ENCODE measurements at places on chromosomes 16 and 17.
A peak's percentile ranks its signal among the peaks of the same experiment; 100 is the strongest.

GRCh38 chr17:81371910-81372760 lies 23.1 kb upstream of the BAHCC1 start:
- no peak overlapping the region for H3K27ac ChIP-seq
- DNase-seq, result peak; percentile 96
- H3K36me3 ChIP-seq, result no peaks in the 10 kb centered on the region
- no peaks in the 10 kb centered on the region for H3K4me1 ChIP-seq
- H3K4me3 ChIP-seq, result no peak overlapping the region

DNA sequence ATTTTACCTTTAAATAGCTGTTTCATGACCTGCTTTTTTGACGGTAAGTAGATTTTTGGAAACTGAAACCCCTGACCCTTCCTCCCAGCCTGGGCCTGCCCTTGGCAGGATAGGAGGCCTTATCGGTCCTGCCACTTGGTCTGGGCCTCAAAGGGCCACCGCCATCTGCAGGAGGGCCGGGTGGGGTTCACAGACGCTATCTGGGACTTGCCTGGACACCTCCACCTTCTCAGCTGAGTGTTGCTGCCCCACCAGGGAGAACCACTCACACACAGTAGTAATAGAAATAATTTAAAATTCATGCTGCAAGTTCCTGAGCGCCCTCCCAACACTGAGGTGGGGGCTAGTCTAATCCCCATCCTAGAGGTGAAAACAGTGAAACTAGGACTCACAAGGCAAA lies 4.6 kb upstream of the NPRL3 start:
- no peaks in the 10 kb centered on the region for H3K4me1 ChIP-seq
- no peaks in the 10 kb centered on the region for H3K27me3 ChIP-seq
- DNase-seq, result no peak

- no peaks in the 10 kb centered on the region for H3K27me3 ChIP-seq
- DNase-seq, result peak; percentile 91
- no peak overlapping the region for H3K4me3 ChIP-seq
- H3K36me3 ChIP-seq, result no peaks in the 10 kb centered on the region
- H3K27ac ChIP-seq, result no peak overlapping the region
- H3K4me1 ChIP-seq, result peaks cover 3% of the 10 kb centered on the region
Measured at GRCh38 chr16:19559242-19559910, 3.9 kb downstream of the VPS35L start.

DNA sequence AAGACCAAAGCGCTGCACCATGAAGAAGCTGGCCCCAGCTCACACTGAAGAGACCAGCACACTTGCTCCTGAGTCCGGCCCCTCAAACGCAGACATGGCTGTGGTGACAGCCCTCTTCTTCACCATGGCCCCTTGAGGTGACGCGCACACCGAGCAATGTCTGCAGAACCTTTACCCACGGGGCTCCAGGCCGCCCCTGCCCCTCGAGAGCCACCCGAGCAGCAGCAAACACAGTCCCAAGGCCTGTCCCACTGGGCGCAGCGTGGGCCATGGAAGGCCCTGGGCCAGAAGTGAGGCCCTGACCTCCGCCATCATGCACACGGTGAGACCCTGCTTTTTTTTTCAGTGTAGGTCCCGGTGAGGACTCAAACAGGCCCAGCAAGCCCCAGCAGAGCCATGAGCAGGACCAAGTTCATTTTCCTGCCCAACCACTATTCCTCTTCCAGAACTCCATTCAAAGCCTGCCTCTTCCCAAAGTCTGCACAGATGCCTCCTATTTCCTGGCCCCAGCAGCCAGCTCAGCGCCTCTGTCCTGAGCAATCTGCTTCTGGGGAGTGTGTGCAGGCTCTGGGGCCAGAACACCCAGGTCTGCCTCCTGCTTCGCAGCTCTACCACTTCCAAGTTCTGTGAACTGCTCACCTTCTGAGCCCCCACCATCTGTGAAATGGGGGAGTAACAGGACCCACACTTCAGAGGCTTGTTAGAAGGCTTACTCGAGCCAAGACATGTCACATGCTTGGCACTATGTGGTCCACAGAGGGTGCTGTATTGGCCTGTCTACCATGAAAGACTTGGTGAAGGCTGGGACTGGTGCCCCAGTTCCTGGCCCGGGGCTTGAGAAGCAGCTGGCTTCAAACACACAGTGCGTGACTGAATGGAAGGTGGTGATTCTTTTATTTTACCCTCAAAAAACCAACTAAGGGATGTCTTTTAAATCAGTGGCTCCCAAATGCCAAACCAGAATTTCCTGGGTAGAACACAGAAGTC lies 35.7 kb upstream of the GSG1L start:
- peaks cover 72% of the 10 kb centered on the region for H3K36me3 ChIP-seq
- no peak overlapping the region for H3K27ac ChIP-seq
- no peak overlapping the region for H3K4me3 ChIP-seq
- H3K4me1 ChIP-seq, result no peaks in the 10 kb centered on the region
- DNase-seq, result peak; percentile 68

- H3K27me3 ChIP-seq, result no peaks in the 10 kb centered on the region
- H3K27ac ChIP-seq, result peak overlapping the region; percentile 56
- DNase-seq, result peak; percentile 87
- H3K4me3 ChIP-seq, result no peak overlapping the region
- H3K36me3 ChIP-seq, result no peaks in the 10 kb centered on the region
Measured at GRCh38 chr16:86929057-86929871, 350.9 kb downstream of the FOXL1 start.

GRCh38 chr17:81966343-81967243 lies 5.6 kb upstream of the NOTUM start:
- no peak overlapping the region for H3K4me3 ChIP-seq
- peak; percentile 87 for DNase-seq
- no peaks in the 10 kb centered on the region for H3K36me3 ChIP-seq
- H3K27me3 ChIP-seq, result peaks cover 19% of the 10 kb centered on the region
- H3K27ac ChIP-seq, result no peak overlapping the region
- peaks cover 6% of the 10 kb centered on the region for H3K4me1 ChIP-seq

- H3K27ac ChIP-seq, result peak overlapping the region; percentile 72
- no peak overlapping the region for H3K4me3 ChIP-seq
- peaks cover 66% of the 10 kb centered on the region for H3K4me1 ChIP-seq
Measured at GRCh38 chr16:25007284-25007984, 7.7 kb downstream of the ARHGAP17 start.

DNA sequence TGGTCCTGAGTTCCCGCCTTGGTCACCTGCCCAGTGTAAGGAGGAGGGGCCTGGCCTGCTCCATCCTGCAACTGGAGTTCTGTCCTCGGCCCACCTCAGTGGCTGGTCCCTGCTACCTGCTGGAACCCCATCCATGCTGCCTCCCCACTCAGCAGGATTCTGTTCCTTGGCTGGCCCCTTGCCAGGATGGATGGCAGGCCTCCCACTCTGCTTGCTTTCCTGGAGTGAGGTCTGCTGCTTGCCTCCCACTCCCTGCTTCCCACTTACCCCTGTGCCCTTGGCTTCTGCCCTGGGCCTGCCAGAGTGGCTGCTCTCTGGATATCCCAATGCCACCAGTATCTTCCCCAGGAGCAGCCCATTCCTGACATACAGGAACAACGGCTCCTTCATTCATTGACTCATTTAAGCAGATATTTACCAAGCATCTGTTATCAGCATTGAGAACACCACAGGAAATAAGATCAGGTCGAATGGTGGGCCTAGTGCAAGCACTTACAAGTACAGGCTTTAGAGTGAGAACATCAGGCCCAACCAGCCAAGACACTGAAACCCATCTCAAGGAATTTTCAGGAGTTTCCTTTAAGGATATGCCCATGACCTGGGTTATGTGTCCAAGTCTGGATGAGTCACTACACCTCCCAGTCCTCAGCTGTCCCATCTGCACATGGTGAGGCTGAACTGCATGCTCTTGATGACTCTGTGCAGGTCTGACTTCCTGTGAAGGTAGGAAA lies 17.0 kb upstream of the RPRML start:
- H3K27me3 ChIP-seq, result no peaks in the 10 kb centered on the region
- H3K4me1 ChIP-seq, result no peaks in the 10 kb centered on the region
- H3K27ac ChIP-seq, result no peak overlapping the region
- DNase-seq, result no peak
- H3K36me3 ChIP-seq, result no peaks in the 10 kb centered on the region
- H3K4me3 ChIP-seq, result no peak overlapping the region

DNA sequence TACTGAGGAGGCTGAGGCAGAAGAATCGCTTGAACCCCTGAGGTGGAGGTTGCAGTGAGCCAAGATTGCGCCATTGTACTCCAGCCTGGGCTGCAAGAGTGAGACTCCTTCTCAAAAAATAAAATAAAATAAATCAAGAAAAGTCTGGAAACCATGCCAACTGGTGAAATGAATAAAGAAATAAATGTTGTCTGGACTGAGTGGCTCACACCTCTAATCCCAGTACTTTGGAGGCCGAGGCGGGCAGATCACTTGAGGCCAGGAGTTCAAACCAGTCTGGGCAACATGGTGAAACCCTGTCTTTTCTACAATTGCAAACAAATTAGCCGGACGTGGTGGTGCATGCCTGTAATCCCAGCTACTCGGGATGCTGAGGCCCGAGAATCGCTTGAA lies 744 bp upstream of the LRRC37A3 start:
- no peaks in the 10 kb centered on the region for H3K36me3 ChIP-seq
- DNase-seq, result no peak
- no peak overlapping the region for H3K27ac ChIP-seq
- H3K4me1 ChIP-seq, result peaks cover 5% of the 10 kb centered on the region
- H3K27me3 ChIP-seq, result no peaks in the 10 kb centered on the region

DNA sequence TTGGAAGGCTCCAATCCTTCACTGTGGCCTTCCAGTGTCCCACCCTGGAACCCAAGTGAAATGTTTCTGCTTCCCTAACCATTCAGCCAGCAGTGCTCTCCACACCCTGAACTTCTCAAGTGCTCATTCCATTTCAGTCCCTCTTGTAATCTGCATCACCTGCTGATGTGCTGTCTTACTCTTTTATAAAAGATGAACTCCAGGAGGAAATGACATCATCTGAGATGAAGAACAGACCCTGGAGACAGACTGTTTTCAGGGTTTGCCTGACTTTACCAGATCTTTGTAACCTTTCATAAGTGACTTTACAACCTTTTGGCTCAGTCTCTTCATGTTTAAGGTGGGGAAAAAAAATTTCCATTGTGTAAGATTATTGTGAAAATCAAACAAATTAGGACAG lies 61.3 kb downstream of the CNTNAP4 start:
- no peak overlapping the region for H3K4me3 ChIP-seq
- H3K36me3 ChIP-seq, result no peaks in the 10 kb centered on the region
- no peaks in the 10 kb centered on the region for H3K4me1 ChIP-seq
- no peak overlapping the region for H3K27ac ChIP-seq
- H3K27me3 ChIP-seq, result no peaks in the 10 kb centered on the region

DNA sequence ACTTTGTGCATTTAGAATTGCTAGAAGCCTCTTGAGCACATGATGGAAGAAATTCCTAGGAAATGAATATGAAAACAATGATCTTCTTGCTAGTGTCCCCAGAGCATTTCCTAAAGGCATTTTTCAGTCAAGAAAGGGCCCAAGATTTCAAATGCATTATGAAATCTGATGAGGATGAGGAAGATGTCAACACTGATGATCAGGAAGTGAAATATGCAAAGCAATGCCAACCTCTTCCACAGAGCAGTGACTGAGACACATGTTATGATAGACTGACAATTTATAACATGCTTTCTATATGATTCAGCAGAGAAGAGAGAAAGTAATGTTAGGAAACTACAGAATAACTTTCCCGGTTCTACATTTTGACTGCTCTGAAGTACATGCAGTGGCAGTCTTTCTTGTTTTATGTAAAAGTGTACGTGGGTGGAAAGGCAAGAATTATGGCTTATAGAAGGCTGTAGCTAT lies 859.1 kb upstream of the GOT2 start:
- no peak overlapping the region for H3K4me3 ChIP-seq
- peak overlapping the region; percentile 50 for H3K27ac ChIP-seq
- no peaks in the 10 kb centered on the region for H3K36me3 ChIP-seq
- peaks cover 30% of the 10 kb centered on the region for H3K4me1 ChIP-seq
- H3K27me3 ChIP-seq, result no peaks in the 10 kb centered on the region

DNA sequence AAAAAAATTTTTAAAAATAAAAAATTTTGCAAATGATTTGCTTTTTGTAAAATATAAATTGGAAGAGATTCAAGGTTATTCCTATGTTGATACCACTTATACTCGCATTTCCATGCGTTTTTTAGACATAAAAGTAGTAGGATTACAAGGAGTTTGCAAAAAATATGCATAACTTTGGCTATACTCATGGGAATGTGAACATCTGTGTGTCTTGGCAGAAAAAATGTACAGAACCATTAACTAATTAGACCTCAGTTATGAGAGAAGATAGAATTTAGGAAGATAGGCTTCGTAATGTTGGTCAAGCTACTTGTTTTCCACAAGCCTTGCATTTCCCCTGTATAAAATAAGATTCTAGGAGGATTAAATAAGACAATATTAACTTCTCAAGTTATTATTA lies 61.1 kb upstream of the VPS4A start:
- peaks cover 20% of the 10 kb centered on the region for H3K36me3 ChIP-seq
- DNase-seq, result no peak
- no peaks in the 10 kb centered on the region for H3K4me1 ChIP-seq
- H3K27ac ChIP-seq, result no peak overlapping the region

DNA sequence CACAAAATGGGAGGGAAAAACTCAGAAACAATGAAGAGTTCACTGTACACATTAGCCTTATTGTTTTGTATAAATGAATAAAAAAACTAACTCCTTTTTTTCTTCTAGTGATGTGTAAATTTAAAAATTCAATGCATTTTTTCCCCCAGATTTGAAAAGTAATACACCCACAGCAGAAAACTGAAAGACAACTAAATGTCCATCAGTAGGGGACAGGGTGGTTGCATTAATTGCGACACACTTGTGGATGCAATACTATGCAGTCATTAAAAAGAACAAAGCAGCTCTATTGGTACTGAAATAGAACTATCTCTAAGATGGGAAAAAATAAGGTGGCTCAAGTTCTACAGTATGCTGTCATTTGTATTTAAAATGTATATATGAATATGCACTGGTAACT lies 13.7 kb upstream of the WIPI1 start:
- no peak overlapping the region for H3K4me3 ChIP-seq
- no peaks in the 10 kb centered on the region for H3K36me3 ChIP-seq
- no peaks in the 10 kb centered on the region for H3K27me3 ChIP-seq
- H3K27ac ChIP-seq, result no peak overlapping the region

- no peak overlapping the region for H3K4me3 ChIP-seq
- peaks cover 27% of the 10 kb centered on the region for H3K36me3 ChIP-seq
- H3K4me1 ChIP-seq, result peaks cover 20% of the 10 kb centered on the region
- H3K27ac ChIP-seq, result no peak overlapping the region
Measured at GRCh38 chr17:15237106-15237425, 28.1 kb downstream of the PMP22 start.

GRCh38 chr17:39611401-39612112 lies 3.8 kb upstream of the NEUROD2 start:
- H3K4me3 ChIP-seq, result no peak overlapping the region
- no peaks in the 10 kb centered on the region for H3K36me3 ChIP-seq
- H3K27me3 ChIP-seq, result peaks cover 61% of the 10 kb centered on the region
- no peak overlapping the region for H3K27ac ChIP-seq

- H3K27me3 ChIP-seq, result no peaks in the 10 kb centered on the region
- H3K36me3 ChIP-seq, result no peaks in the 10 kb centered on the region
- H3K4me1 ChIP-seq, result no peaks in the 10 kb centered on the region
- H3K4me3 ChIP-seq, result no peak overlapping the region
Measured at GRCh38 chr16:50837324-50837723, 95.4 kb downstream of the CYLD start.
